Epithelial cell of prostate (primary cell): ENCODE measurements at places on chromosomes 12 and 14.

DNA sequence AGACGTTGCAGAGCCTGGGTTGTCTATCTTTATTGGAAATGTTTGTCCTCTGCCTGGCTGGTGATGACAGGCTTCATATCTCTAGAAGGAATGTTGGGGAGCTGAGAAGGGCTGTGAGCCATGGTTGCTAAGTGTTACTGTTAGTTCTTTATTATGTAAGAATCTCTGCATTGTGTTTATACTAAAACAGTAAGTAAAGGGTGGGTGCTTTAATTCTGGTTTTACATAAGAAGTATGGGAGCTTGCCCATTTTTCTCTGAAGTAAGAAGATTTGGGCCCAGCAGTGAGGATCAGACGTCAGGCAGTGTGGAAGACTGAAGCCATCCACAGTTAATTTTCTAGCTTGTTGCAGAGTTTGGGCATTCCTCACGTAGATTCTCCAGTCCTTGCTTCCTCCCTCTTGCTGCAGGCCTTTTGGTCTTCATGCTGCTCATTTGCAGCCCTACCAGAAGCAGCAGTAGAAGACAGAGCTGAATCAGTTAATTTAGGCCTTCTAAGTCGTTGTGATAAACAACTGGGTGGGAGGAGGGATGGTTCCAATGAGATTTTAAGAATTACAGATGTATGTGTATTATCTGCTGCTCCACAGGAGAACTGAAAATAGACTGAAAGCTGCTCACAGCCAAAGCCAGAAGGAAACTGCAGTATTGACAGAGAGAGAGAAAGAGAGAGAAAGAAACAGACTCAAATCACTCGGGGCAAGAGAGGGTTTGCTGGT is 21.4 kb downstream of the WNT5B start:
- DNase-seq: no peak

DNA sequence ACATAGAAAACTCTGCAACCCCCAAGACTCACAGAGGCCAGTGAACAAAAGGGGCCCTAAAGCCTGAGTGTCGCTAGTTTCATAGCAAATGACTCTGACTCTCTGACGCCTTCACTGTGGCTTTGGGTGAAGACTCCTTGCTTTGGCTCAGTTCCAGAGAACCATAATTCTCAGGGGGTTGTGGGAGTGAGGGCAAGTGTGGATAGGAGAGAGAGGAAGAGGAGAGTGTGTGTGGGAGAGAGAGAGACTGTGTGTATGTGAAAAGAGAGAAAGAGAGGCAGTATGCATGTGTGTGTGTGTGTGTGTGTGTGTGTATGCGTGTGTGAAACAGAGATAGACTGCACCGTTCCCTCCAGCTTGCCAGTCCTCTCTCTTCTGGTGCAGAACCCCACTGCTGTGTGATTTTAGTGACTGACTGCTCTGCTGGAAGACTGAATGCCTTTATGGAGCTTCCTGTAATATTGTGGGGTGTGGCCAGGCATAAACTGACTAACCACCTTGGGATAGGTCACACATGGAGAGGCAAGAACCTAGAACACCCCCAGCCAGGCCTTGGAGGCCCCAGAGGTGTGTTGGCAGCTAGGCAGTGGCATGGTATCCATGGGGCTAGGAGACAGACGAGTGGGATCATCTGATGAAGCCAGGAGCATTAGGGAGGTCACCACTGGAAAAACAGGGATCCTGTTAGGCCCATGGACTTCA is 45.9 kb upstream of the STXBP6 start:
- DNase-seq: no peak

GRCh38 chr12:124564971-124565491 is 2.4 kb downstream of the NCOR2 start:
- no peak for DNase-seq

GRCh38 chr12:132998741-132999140 is 12.6 kb downstream of the ZNF26 start:
- no peak for DNase-seq

DNA sequence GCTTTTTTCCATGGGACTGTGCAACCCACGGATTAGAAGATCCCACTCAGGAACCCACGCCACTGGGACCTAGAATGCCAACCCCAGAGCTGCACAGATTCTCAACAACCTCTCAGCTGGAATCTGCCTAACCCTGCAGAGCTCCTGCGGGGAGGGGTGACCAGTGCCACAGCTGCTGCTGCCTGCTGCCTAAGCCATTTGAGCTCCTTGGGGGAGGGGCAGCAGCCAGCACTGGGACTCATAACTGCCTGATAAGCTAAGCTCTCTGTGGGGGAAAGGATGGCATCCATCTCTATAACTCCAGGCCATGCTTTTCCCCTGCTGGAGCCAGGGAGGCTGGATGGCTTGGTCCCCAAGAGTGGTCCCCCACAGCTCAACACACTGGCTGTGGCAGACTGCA is 182.8 kb downstream of the SLC5A8 start:
- no peak for DNase-seq

DNA sequence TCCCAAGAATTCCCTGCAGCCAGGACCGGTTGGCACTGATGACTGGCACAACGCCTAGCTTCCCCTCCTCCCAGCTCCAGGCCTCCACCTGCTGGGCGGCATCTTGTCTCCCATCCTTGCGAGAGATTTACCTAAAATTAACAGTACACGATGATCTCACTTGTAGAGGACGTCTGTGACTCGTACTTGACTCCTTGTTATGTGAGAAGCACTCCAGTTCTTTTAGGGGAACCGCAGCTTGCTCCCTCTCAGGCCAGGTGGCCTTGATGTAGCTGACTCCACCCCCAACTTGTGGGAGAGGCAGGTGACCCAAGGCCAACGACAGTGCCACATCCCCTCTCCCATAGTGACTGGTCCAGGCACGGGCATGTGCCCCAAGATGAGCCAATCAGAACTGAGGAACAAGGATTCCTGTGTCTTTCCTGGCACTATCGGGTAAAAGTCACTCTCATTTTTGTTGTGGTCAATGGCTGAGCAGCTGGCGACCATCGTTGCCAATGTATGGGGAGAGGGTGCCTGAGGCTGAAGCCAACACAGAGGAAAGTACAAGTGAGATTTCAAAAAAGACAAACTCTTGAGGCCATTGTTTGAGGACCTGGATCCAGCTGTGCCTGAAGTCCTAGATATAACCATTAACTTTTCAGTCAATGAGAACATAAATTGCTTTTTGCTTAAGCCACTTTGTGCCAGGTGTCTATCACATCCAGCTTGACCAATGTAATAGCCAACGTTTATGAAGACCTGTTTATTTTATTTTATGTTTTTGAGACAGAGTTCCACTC is 208.7 kb downstream of the RBM19 start:
- DNase-seq: no peak

- DNase-seq: no peak
Measured at GRCh38 chr12:85626001-85626783, 210.0 kb downstream of the RASSF9 start.

GRCh38 chr14:103216399-103216798 is 93.1 kb downstream of the TNFAIP2 start:
- no peak for DNase-seq

DNA sequence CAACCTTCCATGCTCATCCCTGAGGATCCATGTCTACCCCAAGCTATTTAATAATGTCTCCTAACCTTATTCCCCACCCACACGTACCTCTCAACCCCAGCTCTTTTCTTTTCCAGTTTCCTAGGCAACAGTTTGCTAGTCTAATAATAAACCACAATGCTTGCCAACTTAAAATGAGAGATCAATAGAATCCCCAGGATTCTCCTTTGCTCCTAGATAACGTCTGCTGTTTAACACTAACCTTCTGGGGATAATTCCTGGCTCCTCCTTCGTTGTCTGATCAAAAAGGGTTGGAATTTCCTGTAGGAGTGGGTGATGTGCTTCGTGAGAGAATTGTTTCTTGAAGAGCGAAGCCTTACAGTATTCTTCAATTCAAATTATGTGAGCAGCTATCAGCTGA is 42.2 kb upstream of the DBX2 start:
- DNase-seq: no peak

DNA sequence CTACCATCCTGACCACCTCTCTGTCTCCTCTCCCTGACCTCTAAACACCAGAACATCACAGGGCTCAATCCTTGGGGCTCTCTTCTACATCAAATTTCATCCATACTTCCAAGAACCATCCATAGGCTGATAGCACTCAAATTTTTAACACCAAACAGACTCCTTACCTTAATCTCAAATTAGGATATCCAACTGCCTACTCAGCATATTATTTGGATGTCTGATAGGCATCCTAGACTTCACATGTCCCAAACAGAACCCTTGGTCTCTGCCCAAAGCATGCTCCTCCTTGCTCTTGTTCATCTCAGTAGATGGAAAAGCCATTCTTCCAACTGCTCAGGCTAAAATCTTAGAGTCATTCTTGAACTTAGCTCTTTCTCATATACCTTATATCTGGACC is 91.3 kb downstream of the GALC start:
- DNase-seq: no peak

DNA sequence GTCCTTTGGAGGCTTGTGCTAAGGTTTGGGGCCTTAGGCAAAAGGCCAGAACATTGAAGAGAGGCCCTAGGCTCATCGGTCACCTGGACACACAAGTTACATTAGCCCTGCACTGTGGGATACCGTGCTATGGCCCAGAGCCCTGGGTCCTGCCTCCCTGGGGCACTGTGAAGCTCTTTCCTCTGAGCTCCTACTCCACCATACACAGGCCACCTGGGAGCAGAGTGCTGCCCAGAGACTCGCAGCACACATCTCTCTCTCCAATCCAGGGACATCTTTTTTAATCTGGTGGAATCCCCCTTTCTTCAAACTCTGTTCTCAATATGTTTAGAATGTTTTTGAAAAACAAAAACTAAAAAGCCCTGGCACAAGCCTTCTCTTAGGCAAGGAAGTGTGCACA is 314.2 kb upstream of the RGS6 start:
- DNase-seq: no peak

- no peak for DNase-seq
Measured at GRCh38 chr12:44159216-44159615, 323.3 kb downstream of the TMEM117 start.

DNA sequence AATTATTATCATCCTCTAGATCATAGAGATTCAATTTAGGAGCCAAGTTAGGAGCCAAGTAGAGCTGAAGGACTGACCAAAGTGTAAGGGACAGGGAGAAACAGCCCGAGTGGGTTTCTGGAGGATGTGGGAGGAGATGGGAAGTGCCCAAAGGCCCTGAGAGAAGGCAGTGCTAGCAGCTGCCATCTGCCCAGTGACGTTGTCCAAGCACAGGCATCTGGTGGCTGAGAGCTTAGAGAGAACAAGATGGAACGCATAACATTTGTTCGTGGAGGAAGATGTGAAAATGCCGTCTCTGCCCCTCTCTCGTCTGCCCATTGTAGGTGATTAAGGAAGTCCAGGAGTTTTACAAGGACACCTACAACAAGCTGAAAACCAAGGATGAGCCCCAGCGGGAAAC is 34.7 kb downstream of the CD9 start:
- DNase-seq: no peak

GRCh38 chr12:26034371-26035142 is 76.1 kb downstream of the RASSF8 start:
- DNase-seq: no peak

DNA sequence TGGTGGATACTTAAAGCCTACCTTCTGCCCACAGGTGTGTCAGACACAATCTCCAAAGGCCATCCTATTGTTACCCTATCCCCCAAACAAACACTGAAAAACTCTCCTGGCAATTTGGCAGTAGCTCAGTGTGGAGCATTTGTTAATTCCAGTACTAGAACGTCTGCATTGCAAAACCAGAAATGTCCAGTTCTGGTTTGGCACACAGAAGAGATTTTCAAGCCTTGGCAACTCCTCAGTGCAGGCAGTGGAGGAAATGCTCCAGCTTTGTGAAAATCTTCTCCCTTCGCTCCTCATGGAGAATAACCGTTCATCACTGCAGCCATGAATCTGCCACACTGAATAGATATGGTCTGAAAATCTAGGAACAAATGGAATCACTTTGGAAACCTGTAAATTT is 5.3 kb upstream of the SOCS2 start:
- DNase-seq: no peak

- no peak for DNase-seq
Measured at GRCh38 chr12:53999559-54000115, 324 bp upstream of the HOXC9 start.

DNA sequence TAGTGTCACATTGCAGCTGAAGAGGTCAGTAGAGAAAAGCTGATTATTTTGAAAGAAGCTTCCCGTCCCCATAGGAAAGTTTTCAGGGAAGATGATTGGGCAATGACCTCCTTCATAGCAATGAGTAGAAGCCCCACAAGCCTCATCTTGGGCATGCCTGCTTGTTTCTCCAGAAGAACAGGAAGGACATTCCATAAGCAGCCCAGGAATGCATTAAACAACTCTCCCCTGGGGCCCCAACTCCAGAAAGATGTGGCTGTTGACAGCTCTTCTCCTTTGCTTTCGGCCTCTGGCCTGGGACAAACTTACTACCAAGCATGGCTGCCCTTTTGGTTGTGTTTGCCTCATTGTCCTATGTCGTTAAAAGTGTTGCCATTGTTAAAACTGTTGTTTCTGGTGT is 5.7 kb upstream of the VDR start:
- no peak for DNase-seq

DNA sequence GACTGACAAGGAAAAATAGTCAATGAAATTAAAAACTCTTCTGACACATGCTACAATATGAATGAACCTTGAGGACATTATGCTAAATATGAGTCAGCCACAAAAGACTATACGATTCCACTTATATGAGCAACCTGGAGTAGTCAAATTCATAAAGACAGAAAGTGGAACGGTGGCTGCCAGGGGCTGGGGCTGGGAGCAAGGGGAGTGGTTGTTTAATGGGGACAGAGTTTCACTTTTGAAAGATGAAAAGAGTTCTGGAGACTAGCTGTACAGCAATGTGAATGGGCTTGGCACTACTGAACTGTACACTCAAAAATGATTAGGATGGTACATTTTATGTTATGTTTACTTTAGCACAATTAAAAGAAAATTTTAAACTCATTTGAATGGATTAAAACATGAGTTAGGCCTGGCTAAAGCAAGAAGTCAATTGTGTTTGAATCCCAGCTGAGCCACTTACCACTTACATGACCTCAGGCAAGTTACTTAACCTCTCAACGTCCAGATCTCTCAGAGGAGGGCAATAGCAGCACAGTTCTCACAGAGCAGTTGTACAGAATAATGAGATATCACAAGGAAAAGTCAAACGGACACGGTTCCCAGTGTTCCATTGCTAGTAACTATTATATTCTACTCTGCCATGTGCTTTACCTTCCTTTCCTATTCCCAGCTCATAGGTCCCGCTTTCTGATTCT is 102.5 kb downstream of the SPTSSA start:
- no peak for DNase-seq

GRCh38 chr12:81809829-81810595 is 50.9 kb upstream of the PPFIA2 start:
- no peak for DNase-seq

GRCh38 chr12:56103066-56103711 is 1.2 kb upstream of the PA2G4 start:
- no peak for DNase-seq

DNA sequence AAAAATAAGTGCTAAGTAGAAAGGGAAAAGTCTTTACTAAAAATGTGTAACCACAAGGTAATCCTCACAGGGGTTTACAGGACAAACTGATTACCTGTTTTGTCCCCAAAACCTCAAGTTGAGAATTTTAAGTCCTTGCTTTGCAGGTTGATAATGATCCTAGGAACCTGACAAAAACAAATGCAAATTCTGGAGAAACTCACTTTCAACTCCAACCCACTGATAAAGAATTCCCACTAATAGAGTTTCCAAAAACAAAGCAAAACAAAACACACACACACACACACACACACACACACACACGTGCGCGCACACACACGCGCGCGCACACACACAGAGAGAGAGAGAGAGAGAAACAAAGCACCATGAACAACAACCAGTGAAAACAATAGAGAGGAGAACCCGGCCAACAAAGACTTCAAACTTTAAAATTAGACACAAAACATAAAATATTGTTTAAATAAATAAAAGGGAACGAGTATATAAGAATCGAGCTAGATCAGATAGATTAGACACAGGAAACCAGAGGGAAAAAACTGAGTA is 187.0 kb upstream of the FOXN3 start:
- no peak for DNase-seq
